ENCODE measurements at places on chromosomes 11 and 22. TPM values are rescaled to one million over a fixed set of nuclear protein-coding genes. Genes with fewer than 3 reads are reported as not detected.

- no peaks in the 10 kb centered on the region for H3K4me1 ChIP-seq
- no peak overlapping the region for H3K27ac ChIP-seq
- no peaks in the 10 kb centered on the region for H3K27me3 ChIP-seq
- H3K36me3 ChIP-seq, result no peaks in the 10 kb centered on the region
- no peak for DNase-seq
These were observed 1533.5 kb upstream of the RAG2 start for GRCh38 chr11:38131535-38131934.

- no peak overlapping the region for H3K4me3 ChIP-seq
- H3K4me1 ChIP-seq, result peaks cover 73% of the 10 kb centered on the region
- no peak for DNase-seq
- H3K27me3 ChIP-seq, result no peaks in the 10 kb centered on the region
- no peaks in the 10 kb centered on the region for H3K36me3 ChIP-seq
- no peak overlapping the region for H3K27ac ChIP-seq
These were observed 61.8 kb downstream of the RPL27A start for GRCh38 chr11:8744423-8744822.

- H3K27ac ChIP-seq, result no peak overlapping the region
- DNase-seq, result no peak
- H3K27me3 ChIP-seq, result no peaks in the 10 kb centered on the region
- no peaks in the 10 kb centered on the region for H3K4me1 ChIP-seq
- no peak overlapping the region for H3K4me3 ChIP-seq
These were observed 11.6 kb downstream of the APOL5 start for GRCh38 chr22:35729309-35729698.

DNA sequence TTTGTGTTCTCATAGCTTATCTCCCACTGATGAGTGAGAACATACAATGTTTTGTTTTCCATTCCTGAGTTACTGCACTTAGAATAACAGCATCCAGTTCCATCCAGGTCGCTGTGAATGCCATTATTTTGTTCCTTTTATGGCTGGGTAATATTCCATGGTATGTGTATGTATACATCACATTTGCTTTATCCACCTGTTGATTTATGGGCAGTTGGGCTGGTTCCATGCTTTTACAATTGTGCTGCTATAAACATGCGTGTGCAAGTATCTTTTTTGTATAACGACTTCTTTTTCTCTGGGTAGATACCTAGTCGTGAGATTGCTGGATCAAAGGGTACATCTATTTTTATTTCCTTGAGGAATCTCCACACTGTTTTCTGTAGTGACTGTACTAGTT lies 74.8 kb downstream of the ZNF280B start:
- no peaks in the 10 kb centered on the region for H3K4me1 ChIP-seq
- no peak overlapping the region for H3K4me3 ChIP-seq
- no peaks in the 10 kb centered on the region for H3K36me3 ChIP-seq

GRCh38 chr11:87307101-87307500 lies 269.4 kb downstream of the TMEM135 start:
- no peak for DNase-seq
- H3K36me3 ChIP-seq, result no peaks in the 10 kb centered on the region
- no peaks in the 10 kb centered on the region for H3K27me3 ChIP-seq
- peak overlapping the region; percentile 4 for H3K27ac ChIP-seq

DNA sequence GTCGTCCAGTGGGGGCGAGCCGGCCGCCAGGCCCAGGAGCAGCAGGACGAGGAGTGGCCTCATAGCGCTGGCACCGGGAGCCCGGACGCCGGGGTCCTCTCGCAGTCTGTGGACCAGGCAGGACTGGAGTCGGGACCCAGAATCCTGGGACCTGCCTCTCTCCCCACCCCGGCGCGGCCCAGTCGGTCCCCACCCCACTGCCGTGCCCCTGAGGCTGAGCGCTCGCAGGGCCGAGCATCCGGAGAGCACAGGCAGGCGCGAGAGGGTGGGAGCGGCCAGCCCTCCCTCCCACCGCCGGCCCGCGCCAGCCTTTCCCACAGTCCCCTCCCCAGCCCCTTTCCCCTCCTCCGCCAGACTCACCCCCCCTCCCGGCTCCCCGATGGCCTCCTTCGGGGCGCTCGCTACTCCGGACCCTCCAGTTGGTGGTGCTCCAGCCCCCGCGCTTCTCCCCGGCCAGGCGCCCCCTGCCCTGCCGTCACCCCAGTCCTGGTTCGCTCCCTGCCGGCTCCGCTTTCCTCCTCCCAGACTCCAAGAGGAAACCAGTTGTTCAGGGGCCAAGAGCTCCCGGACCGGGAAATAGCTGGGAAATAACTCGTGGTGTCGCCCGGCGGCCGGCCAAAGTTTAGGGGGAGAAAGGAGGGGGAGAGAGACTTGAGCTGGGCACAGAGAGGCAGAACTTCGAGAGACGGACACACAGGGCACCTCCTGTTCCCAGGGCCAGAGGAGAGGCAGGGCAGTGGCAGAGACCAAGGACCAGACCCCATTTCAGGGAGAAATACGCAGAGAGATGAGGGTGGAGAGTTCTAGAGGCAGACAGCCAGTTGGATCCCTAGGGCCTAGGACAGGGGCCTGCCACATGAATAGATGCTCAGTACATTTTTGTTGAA lies at the start of gene C1QTNF5:
TSS of gene C1QTNF5 (minus strand) at position 549 of the 887 bp plus-strand sequence. CDS start at position 63, 486 bp downstream.
- H3K27me3 ChIP-seq, result peaks cover 19% of the 10 kb centered on the region

- no peaks in the 10 kb centered on the region for H3K36me3 ChIP-seq
- no peak overlapping the region for H3K27ac ChIP-seq
- peaks cover 100% of the 10 kb centered on the region for H3K27me3 ChIP-seq
- no peak overlapping the region for H3K4me3 ChIP-seq
These were observed 1.6 kb downstream of the PAX6 start for GRCh38 chr11:31809541-31809856.

DNA sequence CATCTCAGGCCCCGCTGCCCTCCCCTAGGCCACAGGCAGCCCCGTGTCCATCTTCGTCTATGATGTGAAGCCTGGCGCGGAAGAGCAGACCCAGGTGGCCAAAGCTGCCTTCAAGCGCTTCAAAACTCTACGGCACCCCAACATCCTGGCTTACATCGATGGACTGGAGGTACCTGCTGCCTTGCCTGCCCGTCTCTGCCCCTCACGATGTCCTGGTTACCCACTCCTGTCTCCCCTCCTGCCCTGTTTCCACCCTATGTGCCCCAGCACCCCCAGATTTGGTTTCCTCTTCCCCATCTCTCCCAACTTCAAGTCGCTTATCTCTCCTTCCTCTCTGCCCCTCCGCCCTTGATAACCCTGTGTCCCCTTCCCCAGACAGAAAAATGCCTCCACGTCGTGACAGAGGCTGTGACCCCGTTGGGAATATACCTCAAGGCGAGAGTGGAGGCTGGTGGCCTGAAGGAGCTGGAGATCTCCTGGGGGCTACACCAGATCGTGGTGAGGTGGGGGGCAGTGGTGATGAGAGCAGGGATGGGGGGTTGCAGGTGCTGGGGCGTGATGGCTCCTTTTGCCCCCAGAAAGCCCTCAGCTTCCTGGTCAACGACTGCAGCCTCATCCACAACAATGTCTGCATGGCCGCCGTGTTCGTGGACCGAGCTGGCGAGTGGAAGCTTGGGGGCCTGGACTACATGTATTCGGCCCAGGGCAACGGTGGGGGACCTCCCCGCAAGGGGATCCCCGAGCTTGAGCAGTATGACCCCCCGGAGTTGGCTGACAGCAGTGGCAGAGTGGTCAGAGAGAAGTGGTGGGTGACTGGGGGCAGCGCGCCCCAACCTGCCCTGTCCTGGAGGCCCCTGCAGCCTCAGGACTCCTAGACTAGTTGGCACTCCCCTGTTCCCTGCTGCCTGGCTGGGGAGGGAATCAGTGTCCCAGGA lies 930 bp downstream of the SCYL1 start:
- H3K36me3 ChIP-seq, result peaks cover 7% of the 10 kb centered on the region
- H3K27me3 ChIP-seq, result no peaks in the 10 kb centered on the region
- no peak for DNase-seq
- peak overlapping the region; percentile 88 for H3K4me3 ChIP-seq
- H3K4me1 ChIP-seq, result peaks cover 29% of the 10 kb centered on the region
- peak overlapping the region; percentile 97 for H3K27ac ChIP-seq

- no peaks in the 10 kb centered on the region for H3K36me3 ChIP-seq
- DNase-seq, result no peak
- H3K4me3 ChIP-seq, result no peak overlapping the region
- no peaks in the 10 kb centered on the region for H3K4me1 ChIP-seq
- no peak overlapping the region for H3K27ac ChIP-seq
These were observed 3.7 kb downstream of the ASPHD2 start for GRCh38 chr22:26432619-26433311.

- no peaks in the 10 kb centered on the region for H3K4me1 ChIP-seq
- no peak for DNase-seq
- H3K36me3 ChIP-seq, result peaks cover 51% of the 10 kb centered on the region
- no peak overlapping the region for H3K4me3 ChIP-seq
- H3K27me3 ChIP-seq, result no peaks in the 10 kb centered on the region
These were observed 25.1 kb upstream of the PLAAT3 start for GRCh38 chr11:63639199-63639832.

DNA sequence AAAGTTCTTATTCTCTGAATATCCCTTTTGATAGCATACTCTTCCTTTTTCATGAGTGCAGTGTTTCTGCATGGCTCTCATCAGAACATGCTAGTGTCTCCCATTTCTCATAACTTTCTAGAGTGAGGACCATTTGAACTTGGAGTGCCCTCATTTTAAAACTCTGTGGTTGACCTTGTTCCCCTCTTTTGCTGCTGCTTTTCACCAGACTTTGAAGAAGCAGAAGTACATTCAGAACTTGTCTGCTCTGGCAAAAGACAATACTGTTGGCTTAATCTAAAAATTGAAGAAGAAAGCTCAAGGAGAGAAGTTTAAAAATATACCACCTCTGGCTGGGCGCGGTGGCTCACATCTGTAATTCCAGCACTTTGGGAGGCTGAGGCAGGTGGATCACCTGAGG lies 35.0 kb downstream of the PPARA start:
- no peak overlapping the region for H3K4me3 ChIP-seq
- H3K27me3 ChIP-seq, result no peaks in the 10 kb centered on the region
- no peak for DNase-seq
- H3K27ac ChIP-seq, result no peak overlapping the region
- peaks cover 33% of the 10 kb centered on the region for H3K36me3 ChIP-seq
- no peaks in the 10 kb centered on the region for H3K4me1 ChIP-seq

- H3K4me1 ChIP-seq, result no peaks in the 10 kb centered on the region
- H3K4me3 ChIP-seq, result peak overlapping the region; percentile 72
- no peaks in the 10 kb centered on the region for H3K27me3 ChIP-seq
- H3K36me3 ChIP-seq, result no peaks in the 10 kb centered on the region
- peak overlapping the region; percentile 84 for H3K27ac ChIP-seq
These were observed 729 bp downstream of the IL17RA start for GRCh38 chr22:17085277-17086181.

DNA sequence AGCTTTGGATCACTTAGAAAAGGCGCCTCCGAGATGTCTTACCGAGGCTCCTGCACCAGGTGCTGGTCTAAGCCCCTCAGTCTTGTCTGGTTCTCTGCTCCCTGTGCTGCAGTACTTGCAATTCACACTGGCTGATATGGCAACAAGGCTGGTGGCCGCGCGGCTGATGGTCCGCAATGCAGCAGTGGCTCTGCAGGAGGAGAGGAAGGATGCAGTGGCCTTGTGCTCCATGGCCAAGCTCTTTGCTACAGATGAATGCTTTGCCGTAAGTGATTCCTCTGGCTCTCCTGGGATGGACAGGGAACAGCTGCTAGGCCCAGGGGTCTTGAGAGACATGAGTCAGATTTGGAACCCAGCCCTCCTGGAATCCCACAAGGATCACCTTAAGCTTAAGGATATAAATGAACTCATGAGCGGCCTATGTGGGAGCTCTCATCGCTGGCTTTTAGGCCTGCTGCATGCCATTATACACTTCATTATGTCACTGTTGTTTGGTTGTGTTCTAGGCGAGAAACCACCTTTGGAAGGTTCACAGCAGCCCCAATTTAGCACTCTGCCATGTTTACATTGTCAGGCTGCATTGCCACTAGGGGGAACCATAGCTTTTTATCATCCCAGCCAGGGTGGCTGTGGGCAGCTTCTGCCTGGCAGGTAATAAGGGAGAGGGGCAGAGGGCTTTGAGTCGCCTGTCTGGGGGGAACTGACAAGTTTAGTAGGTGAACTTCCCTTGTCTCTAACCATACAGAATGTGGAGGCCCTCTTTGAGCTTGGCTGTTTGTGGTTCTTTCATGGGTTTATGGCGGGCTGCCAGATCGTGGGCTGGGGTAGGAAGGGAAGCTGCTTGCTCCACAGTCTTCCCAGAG lies 8.5 kb downstream of the ACAD8 start:
- H3K4me3 ChIP-seq, result no peak overlapping the region
- H3K27ac ChIP-seq, result no peak overlapping the region
- H3K36me3 ChIP-seq, result peaks cover 39% of the 10 kb centered on the region
- DNase-seq, result no peak
- H3K27me3 ChIP-seq, result no peaks in the 10 kb centered on the region
- no peaks in the 10 kb centered on the region for H3K4me1 ChIP-seq

- no peaks in the 10 kb centered on the region for H3K4me1 ChIP-seq
- no peaks in the 10 kb centered on the region for H3K27me3 ChIP-seq
- DNase-seq, result peak; percentile 95
- no peak overlapping the region for H3K4me3 ChIP-seq
- no peaks in the 10 kb centered on the region for H3K36me3 ChIP-seq
These were observed 24.1 kb upstream of the TUB start for GRCh38 chr11:8056810-8057463.

- H3K4me1 ChIP-seq, result no peaks in the 10 kb centered on the region
- no peak overlapping the region for H3K4me3 ChIP-seq
- H3K27ac ChIP-seq, result no peak overlapping the region
- peaks cover 45% of the 10 kb centered on the region for H3K36me3 ChIP-seq
- no peaks in the 10 kb centered on the region for H3K27me3 ChIP-seq
- peak; percentile 63 for DNase-seq
These were observed 6.9 kb upstream of the NRXN2 start for GRCh38 chr11:64729851-64730382.

DNA sequence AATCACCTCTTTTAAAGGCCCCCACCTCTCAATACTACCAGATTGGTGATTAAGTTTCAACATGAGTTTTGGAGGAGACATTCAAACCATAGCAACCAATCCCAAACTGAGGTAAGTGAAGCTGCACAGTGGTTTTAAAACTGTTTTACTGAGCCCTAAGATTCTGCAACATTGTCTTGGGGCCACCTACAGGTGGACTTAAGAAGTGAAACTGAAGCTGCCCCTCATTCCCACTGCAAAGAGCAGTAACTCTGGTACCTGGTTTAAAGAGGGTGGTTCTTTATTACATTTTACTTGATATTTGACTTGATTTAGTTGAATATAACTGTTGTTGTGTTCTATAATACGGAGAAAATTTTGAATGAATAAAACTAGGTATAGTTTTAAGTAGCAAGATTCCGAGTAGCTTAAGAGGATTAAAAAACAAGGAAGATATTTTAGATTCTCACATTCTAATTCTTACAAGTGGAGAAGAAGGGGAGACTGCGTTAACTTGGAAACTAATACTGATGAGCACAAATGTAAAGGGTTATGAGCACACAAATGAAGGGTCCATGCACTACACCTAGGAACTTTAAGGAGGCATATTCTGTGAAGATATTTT lies 26.7 kb downstream of the SYT9 start:
- no peaks in the 10 kb centered on the region for H3K36me3 ChIP-seq
- no peak overlapping the region for H3K27ac ChIP-seq
- no peak overlapping the region for H3K4me3 ChIP-seq
- no peaks in the 10 kb centered on the region for H3K27me3 ChIP-seq
- H3K4me1 ChIP-seq, result no peaks in the 10 kb centered on the region

The C11orf16 gene
- not detected for polyA plus RNA-seq

The TTC36 gene
- polyA plus RNA-seq, result not detected

The C11orf24 gene
- polyA plus RNA-seq, result 40.6 TPM

The CHRM4 gene
- polyA plus RNA-seq, result 5.4 TPM

The LINC01488 gene
- polyA plus RNA-seq, result not detected

Data from sigmoid colon (tissue), 7 donors.